ENCODE measurements at places on chromosomes 7 and 10. TPM values are rescaled to one million over a fixed set of nuclear protein-coding genes. Genes with fewer than 3 reads are reported as not detected.

- DNase-seq: peak; percentile 81
Observed at GRCh38 chr10:34815185-34816084, at the start of gene PARD3. Gene PARD3 (minus strand): TSS chr10:34815296. CDS start chr10:34814995, 301 bp downstream.

GRCh38 chr10:63711867-63712716 lies 190.9 kb downstream of the REEP3 start:
- DNase-seq: peak; percentile 64

DNA sequence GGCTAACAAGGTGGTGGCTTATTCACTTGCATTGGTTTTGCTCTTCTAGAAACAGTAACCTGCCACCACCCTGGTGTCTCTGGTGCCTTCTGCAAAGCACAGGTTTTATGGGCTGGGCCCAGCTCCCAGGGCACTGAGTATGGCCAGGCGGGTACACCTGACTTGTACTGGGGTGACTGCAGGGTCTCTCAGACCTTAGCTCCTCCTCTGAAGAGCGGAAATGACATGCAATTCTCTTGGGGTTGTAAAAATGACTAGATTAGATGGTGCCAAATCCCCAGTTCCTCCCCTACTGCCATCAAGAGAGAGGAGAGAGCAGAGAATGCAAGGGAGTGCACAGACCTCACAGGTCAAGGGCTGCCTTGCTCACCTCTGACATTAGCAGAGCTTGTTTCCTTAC lies 14.7 kb downstream of the ESYT2 start:
- DNase-seq: no peak

Gene SLC18A2
- polyA plus RNA-seq: 0.27 TPM

DNA sequence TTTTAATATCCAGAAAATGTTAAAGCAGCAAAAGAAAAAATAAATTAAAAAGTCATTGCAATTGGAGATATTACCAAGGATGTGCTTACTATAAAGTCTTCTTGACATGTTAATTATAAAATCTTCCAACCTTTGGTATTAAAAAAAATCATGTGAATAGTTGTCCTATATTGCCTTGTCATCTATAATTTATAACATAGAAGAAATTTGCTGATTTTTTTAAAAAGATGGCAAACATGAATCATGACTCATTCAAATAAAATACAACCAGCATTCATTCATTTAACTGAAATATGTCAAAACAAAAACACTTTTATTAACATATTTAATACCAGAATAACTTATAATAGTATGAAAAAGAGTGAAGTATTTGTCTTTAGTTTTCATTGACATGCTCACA lies 72.6 kb downstream of the MKX start:
- no peak for DNase-seq

GRCh38 chr10:116694243-116694926 lies 48.0 kb downstream of the HSPA12A start:
- no peak for DNase-seq

- DNase-seq: peak; percentile 32
Observed at GRCh38 chr7:101410743-101411507, 48.2 kb downstream of the COL26A1 start.

DNA sequence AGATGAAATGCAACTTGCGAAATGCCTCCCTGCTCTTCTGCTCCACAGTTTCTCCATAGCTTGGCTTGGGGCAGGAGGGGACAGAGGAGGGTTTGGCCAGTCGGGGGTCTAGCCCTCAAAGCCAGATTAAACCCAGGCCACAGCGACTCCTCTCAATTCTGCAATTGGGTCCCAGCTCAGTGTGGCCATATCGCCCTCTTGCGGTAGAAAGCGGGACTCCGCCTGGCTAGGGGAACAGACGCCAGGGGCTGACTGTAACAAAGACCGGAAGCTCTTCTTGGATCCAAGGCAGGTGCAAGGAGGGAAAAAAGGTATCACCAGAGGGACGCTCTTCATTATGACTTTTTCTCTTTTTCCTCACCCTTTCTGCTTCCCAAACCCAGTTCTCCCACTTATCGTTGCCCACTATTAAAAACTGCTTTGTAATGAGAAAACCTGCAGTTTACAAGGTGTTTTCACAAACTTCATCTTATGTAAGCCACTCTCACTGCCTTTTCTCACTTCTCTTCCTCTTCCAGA lies 36.6 kb upstream of the TNPO3 start:
- peak; percentile 78 for DNase-seq

Gene CYP26A1
- polyA plus RNA-seq: not detected

- no peak for DNase-seq
Observed at GRCh38 chr7:103379270-103379975, 32.0 kb downstream of the PSMC2 start.

Gene AGR2
- polyA plus RNA-seq: 6.5 TPM

DNA sequence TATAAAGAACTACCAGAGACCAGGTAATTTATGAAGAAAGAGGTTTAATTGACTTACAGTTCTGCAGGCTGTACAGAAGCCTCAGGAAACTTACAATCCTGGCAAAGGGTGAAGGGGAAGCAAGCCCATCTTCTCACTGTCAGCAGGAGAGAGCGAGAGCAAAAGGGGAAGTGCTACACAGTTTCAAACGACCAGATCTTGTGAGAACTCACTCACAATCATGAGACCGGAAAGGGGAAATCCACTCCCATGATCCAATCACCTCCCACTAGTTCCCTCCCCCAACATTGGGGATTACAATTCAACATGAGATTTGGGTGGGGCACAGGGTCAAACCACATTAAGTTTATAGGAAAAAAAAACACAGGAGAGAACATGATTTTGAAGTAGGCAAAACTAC lies 222.1 kb upstream of the SHH start:
- no peak for DNase-seq

Gene GPR85
- polyA plus RNA-seq: 1.5 TPM

DNA sequence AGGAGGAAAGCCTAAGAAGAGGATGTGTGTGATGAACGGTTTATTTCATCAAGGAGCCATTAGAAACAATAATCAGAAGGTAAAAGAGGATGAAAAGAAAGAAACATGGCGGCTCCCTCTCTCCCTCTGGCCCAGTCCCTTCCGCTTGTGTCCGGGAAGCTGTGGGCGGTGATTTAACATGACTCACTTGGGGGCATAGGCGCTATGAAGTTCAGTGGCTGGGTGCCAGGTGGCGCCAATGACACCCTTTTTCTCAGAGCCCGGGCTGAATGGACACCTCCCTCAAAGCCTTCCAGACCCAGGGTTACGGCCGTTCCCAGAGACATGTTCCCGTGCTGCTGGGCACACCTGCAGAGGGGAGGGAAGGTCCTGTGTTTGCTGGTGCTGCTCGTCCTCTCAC lies 244.0 kb downstream of the SKAP2 start:
- no peak for DNase-seq

- peak; percentile 88 for DNase-seq
Observed at GRCh38 chr7:35519971-35520809, 174.7 kb downstream of the HERPUD2 start.

DNA sequence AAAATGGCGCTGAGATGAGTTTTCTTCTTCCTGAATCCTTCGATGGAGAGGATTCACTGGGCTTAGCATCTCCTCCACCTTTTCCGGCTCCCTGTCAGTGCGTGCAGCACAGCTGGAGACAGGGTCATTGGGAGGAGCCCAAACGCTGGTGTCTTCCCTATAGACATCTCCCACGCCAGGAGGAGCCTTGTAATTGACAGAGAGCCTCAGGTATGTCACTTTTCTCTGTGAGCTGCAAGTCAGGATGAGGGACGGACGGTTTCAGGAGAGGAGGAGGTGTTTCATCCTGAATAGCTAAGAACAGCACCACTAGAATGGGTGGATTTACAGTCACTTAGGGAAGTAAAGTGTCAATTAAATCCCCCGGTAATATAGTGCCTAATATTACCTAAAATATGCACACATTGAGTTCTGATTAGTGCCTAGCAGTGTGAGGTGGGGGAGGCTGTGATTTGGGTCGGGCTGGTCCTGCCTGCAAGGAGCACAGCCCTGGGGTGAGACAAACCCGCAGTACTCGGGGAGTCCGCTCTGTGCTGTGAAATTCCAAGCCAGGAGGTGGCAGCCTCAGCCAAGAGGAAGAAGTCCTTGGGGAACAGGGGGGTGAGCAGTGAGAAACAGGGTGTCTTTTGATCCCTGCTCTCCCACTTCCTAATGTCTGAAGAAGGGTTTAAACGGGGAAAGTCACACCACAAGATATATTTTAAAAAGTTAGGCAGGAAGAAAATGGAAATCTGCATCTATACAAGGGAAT lies 28.2 kb downstream of the IL15RA start:
- DNase-seq: peak; percentile 54

GRCh38 chr7:140417456-140418155 lies 13.7 kb downstream of the RAB19 start:
- DNase-seq: no peak

DNA sequence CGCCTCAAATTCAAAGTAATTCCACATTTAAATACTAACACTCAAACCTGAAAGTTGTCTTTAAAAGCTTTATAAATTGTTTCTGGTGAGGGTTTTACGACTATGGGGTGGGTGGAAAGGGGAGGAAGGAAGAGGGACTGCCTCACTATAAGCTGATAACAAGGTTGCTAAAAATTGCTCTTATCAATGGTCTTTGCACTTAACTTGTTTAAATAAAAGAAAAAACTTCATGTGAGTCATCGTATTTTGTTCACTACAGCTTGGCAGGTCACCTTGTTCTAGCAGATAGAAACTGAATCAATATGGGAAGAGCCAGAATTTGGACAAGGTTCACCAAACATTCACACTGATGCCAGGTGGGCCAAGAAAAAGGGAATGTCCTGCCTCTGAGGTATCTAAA lies 129.2 kb downstream of the TES start:
- no peak for DNase-seq

DNA sequence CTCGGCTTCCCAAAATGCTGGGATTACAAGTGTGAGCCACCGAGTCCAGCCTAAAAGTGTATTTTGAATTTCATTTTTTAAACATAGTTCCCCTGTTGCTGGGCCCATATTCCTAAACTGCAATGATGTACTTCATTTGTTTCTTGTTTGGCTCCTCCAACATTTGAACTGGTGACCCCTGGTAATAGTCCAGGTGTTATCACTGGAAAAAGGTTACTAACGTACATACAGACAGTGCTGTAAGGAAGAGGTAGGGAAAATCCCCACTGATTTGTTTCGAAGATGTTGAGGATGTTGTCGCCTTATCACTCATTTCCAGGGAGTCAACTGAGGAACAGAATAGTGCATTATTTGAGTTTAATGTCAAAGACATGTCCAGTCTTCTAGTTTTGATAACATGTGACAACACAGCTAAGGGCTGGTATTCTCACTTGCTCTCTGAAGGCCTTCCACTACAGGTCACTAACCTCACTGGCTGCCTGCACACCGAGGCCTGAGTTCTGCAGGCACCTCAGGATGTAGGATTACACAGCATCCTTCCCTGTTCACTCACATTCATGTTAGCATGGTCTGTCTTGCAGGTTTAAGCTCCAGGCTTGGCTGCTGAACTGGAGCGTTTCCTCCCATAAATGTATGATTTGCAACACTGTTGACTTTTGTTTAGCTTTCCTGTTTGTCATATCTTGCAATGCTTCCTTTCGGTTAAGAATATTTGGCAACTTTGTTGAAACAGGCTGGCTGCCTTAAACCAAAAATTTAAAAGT lies 362.8 kb downstream of the INHBA start:
- DNase-seq: no peak

- DNase-seq: no peak
Observed at GRCh38 chr7:45927721-45928120, 6.6 kb upstream of the IGFBP3 start.

DNA sequence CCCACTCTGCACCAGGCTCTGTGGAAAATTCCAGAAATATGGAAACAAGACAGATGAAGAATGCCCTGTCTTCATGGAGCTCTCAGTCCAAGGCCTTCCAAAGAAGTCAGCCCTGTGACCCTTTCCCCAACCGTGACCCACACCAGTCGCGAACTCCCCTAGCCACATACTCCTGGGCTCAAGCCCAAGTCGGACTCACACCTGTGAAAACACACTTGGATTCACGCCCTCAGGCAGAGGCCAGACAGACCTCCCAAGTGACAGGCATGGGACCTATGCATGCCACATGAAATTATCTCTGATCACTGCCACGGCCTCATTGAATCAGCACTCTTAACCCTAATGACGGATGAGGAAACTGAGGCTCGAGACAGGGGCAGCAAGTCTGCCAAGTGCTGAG lies 42.5 kb downstream of the ZCCHC24 start:
- DNase-seq: no peak

Gene COPS6
- 92.1 TPM for polyA plus RNA-seq

DNA sequence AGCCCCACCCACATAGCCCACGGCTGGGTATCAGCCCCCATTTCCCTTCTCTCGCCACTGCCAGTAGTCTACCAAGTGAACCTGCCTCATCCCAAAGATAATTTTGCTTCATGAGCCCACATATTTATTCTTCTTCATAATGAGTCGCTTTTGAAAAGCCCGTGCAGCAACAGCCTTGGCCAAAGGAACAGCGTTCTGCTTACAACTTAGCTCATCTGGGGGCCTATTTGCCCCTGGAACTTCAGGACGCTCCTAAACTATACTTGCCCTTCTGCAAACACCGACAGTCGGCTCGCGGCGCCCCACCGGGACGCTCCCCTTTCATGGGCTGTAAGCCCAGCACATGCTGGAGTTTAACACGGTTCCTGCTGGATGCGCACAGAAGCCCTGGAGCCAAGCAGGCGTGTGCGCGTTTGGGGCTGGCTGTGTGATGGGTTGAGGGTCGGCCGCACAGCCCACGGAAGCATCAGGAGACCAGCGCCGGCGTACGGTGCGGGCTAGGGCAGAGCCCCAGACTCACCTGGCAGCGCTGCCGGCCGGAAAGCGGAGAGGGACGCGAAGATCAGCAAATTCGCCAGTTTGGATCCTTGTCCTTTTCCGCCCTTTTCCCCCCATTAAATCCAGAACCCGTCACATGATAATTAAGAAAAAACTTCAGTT lies 370 bp downstream of the TMEM60 start:
- peak; percentile 73 for DNase-seq
